ENCODE measurements at places on chromosomes 11 and 22.
A peak's percentile ranks its signal among the peaks of the same experiment; 100 is the strongest.

DNA sequence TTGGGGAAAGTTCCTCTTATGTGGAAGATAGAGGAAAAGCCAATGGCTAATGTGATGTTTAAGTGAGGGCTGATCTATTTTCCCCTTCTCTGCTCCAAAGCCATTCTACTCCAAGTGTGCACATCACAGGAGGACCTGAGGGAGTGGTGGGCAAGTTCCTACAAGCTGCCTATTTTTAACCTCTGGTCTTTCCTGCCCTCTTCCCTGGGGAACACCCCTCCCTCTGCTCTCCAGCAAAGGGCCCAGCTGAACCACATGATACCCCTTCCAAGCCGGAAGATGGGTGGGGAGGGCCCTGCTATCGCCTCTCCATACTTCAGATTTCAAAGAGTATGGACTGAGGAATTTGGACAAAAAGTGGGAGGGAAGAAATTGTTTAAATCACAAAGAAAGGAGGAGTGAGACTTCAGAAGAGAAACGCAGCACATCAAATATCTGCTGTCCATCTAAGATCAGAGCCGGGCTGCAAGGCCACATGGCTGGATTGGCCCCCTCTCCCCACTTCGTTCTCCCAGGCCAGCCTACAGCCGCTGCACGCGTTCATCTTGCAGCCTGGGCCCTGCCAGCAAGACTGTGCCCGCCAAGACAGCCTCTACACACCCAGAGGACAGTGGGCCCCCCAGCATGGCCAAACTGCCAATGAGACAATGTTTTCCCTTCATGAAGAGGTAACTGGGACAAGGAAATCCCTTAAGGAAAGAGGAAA, 77.5 kb downstream of the MICAL3 start:
- no peak for DNase-seq

GRCh38 chr11:10518891-10519290, 22.1 kb downstream of the RNF141 start:
- DNase-seq: no peak

- no peak for DNase-seq
These were observed 96.2 kb upstream of the SERPIND1 start for GRCh38 chr22:20677684-20678242.

- DNase-seq: no peak
These were observed 205.9 kb downstream of the HIPK3 start for GRCh38 chr11:33463059-33463458.

- DNase-seq: peak; percentile 41
These were observed 24.8 kb downstream of the APOL1 start for GRCh38 chr22:36277482-36278291.

DNA sequence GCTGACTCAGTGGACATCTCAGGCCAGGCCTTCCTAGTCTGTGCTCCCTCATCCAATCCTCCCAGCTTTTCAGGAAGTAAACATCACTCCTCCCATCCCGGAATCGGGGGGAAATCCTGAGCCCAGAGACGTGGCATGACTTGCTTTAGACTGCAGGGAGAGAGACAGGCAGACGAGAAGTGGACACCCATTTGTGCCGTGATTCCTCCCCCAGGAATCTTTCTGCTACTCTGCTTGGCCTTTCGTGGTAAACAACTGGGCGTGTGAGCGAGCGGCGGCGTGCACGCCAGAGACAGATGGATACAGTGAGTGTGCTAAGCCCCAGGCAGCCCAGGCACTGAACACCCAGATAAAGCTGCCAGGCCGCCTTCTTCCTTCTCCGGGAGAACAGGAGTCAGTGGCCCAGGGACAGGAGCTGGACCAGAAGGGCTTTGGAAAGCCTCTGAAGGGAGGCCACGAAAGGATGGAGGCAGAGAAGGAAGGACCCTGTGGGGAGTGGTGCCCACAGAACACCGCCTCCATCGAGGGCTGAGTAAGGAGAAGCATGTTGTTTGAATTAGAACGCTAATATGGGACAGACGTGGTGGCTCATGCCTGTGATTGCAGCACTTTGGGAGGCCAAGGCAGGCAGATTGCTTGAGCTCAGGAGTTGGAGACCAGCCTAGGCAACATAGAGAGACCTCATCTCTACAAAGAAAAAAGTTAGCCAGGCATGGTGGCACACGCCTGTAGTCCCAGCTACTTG, 53.0 kb upstream of the PRR5 start:
- no peak for DNase-seq

DNA sequence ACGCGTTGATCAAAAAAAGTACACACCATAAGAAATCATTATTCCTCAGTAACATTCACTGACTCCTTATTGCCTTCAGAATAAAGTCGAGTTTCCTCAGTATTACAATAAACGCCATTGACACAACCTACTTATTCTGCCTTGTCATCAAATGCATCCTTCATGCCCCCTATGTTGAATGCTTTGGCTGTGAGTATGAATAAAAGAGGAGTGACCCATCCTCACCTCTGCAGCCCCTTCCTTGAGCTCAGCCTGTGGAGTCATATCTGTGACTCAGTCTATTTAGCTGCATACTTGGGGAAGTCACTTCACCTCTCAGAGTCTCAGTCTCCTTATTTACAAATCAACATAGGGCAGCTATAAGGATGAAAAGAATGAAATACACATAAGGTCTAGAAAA, 65.1 kb downstream of the USP35 start:
- no peak for DNase-seq

GRCh38 chr22:44567846-44568493, 69.9 kb upstream of the RTL6 start:
- no peak for DNase-seq

- DNase-seq: no peak
These were observed 53.9 kb downstream of the MICAL2 start for GRCh38 chr11:12164061-12165014.

DNA sequence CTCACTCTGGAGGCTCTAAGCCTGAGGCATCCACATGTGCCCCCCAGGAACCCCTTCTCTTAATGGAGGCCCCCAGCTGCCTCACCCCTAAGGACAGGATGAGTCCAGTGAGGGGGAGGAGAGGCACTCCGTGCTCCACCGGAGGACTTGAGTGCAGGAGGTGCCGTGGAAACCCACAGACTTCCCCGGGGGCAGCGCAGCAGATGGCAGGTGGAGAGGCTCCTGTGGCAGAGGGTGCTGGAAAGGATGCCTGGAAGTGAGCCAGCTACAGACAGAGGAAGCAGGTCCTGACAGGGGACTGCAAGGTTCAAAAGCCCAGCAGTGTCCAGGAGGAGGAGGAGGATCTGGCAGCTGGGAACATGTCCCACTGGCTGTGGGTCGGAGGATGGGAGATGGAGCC, 1384.0 kb downstream of the TBC1D22A start:
- no peak for DNase-seq

DNA sequence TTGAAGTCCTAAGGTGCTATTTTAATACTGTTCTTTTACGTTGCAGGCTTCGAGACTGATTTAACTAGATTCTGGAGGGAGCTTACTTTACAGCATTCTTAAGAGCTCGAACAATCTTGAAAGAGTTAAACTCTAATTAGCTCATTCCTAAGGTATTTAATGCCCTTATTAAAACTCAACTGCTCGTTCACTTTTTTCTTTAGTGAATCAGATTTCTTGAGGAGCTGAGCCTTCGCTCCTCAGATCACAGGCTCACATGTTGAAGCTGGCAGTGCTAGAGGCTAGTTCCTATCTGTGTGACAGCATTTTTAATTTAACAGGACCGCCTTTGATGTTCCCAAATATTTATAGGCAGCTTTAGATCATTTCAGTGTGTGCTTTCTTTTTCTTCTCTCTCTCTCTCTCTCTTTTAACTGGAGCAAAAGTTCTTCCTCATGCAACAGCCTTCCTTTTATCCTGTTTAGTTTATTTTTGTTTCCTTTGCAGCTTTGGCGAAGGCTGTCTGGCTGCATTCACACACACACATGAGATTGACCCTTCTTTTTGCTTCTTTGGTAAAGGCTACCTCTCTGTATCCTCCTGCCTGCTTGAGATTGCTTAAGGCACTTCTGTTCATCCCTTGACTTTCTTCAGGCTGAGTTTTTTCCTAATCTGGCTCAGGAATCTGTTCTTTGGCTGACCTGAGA, 21.0 kb downstream of the ZNRF3 start:
- DNase-seq: no peak

DNA sequence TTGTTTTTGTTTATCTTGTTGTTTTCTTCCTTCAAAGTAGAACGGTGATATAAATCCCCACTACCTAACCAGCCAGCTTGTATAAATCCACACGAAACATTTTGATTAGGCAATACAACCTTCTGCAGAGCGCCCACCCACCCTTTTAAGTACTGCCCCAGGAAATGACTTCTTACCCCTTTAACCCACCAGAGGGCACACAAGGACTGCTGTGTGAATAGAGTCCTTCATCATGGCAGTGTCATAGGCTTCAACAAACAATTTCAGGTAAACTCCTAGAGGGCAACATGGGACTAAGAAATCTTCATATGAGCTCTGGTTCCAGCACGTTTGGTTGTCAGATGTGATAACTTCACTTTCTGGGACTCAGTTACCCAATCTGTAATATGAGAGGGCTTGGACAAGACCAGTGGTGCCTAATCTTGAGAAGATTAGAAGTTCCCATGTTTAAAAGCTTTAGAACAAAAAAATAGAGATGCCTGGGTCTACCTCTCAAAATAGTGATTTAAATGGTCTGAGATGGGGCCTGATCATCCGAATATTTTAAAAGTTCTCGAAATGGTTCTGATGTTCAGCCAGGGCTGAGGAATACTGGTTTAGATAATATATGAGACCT, 56.1 kb downstream of the PIWIL4 start:
- peak; percentile 27 for DNase-seq

DNA sequence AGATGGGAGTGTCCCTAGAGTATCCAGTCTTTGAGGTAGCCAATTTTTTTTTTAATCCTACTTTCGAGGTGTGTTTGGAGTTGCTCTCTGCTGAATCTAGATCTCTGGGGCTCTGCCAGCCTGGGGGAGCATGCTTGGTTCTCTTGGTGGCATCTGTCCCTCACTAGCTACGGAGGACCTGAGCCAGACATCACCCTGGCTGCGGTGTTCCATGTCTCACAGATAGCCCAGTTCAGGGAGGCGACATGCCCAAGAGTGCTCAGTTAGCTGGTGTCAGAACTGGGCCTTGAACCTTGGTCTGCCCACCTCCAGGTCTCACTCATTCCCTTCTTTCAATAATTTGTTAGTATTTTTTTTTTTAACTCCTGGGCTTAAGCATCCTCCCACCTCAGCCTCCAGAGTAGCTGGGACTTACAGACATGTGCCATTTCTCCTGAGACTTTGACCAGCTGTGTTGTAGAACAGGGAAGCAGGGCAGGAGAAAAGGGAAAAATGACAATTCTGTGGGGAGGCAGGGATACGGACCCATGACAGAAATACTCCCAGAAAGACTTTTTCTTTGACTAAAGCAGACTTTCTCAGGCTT, 621 bp downstream of the HMOX1 start:
- no peak for DNase-seq

- no peak for DNase-seq
These were observed 29.8 kb downstream of the THOC5 start for GRCh38 chr22:29523761-29524160.

GRCh38 chr11:110654456-110654855, 57.8 kb downstream of the ARHGAP20 start:
- DNase-seq: no peak

DNA sequence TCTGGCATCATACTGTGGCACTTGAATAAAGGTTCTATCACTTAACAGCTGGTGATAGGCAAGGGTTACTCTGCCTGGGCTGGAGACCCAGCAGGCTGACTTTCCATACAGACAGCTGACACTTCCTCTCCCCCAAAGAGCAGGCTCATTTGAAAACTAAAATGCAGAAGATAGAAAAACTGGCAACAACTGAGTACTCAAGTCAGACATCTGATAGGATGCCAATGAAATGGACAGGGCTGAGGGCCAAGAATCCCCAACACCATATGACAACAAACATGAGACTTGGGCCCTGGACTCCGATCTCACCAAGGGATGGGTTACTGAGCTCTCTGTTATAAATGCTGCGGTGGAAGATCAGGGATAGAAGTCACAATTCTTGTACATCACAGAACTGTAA, 237.2 kb downstream of the LRRC4C start:
- no peak for DNase-seq

DNA sequence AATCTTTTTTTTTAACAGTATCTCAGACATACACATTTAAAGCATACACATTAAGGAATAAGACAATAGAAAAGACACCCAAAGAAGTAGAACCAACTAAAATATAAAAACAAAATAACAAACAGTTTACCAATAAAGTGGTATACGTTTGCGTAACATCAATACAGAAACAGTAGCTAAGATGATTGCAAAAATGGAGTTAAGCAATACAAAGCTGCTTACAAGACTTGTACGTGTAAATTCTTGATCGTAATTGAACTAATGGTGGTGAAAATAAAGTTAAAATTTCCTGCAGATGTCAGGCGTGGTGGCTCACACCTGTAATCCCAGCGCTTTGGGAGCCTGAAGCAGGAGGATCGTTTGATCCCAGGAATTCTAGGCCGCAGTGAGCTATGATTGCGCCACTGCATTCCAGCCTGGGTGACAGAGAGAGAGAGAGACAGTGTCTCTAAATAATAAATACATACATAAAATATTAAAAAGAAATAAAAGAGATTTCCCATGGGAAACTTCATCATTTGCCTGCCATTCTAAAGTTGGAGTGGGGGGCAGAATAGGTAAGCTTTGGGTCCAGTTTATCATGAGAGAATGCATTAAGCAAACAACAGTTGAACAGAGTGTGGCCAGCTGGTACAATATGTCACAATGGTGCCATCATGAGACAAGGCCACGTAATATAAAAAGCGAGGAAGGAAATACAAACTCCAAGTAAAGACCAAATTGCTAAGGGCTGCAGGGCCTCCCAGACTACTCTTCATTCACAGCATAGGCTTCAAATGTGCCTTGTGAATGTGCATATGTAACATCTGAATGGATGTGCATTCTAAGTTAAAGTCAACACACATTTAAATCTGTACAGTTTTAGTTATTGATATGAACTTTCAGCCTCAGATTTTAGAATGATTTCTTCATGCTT, 38.9 kb upstream of the EED start:
- DNase-seq: no peak

DNA sequence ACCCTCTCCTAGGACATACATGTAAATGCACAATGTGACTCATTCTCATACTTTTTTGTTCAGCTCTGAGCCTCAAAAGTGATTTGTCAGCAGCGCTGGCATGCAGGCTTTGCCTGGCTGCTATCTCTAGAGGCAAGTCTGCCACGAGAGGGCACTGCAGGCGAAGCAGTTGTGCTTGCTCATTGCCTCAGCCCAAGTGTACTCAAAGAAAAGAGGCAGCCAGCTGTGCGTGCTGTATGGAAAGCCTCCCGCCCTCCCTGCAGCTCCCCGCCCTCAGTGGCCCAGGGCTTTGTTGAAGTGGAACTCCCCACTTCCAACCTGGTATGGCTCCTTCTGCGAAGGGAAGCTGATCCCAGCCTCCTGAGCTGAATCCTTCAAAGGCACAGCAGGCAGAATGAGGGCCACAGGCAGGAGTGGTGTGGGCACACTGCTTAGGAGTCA, 16.3 kb downstream of the SDHAF2 start:
- DNase-seq: peak; percentile 21

DNA sequence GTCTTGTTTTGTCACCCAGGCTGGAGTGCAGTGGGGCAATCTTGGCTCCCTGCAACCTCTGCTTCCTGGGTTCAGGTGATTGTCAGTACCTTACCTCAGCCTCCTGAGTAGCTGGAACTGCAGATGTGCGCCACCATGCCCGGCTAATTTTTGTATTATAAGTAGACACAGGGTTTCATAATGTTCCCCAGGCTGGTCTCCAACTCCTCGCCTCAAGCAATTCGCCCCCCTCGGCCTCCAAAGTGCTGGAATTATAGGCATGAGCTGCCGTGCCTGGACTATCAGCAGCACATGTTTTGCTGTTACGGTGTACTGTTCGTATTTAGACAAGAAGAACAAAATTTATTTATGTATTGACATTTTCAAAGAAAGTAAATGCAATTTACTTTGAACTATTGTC, 34.8 kb downstream of the RAB39A start:
- no peak for DNase-seq

GRCh38 chr11:560305-561147, at the start of the genes LMNTD2 and RASSF7:
Gene LMNTD2, minus strand, starts transcription at chr11:560738. Its CDS starts 22 bp downstream, at chr11:560716.
Gene RASSF7, plus strand, starts transcription at chr11:560970. Its CDS starts 799 bp downstream, at chr11:561769.
- peak; percentile 73 for DNase-seq
